Muscle of leg (tissue), 16 donors: ENCODE measurements at places on chromosomes 2 and 18. TPM values are rescaled to one million over a fixed set of nuclear protein-coding genes. Genes with fewer than 3 reads are reported as not detected.

Gene KCNE4
- 7.2 TPM for total RNA-seq

Gene SLC4A5
- 2.2 TPM for total RNA-seq

Gene AQP12A
- total RNA-seq, result not detected

Gene GKN1
- total RNA-seq, result 0.09 TPM

Gene CNDP2
- 27.5 TPM for total RNA-seq

Gene SPRED2
- 10.7 TPM for total RNA-seq

Gene SH3RF3
- 2.7 TPM for total RNA-seq
